ENCODE measurements at places on chromosomes 13 and 19.

GRCh38 chr13:102774591-102775520 is 1.3 kb upstream of the TEX30 start:
- DNase-seq, result no peak

GRCh38 chr19:8366961-8367326 is 3.0 kb downstream of the ANGPTL4 start:
- no peak for DNase-seq

DNA sequence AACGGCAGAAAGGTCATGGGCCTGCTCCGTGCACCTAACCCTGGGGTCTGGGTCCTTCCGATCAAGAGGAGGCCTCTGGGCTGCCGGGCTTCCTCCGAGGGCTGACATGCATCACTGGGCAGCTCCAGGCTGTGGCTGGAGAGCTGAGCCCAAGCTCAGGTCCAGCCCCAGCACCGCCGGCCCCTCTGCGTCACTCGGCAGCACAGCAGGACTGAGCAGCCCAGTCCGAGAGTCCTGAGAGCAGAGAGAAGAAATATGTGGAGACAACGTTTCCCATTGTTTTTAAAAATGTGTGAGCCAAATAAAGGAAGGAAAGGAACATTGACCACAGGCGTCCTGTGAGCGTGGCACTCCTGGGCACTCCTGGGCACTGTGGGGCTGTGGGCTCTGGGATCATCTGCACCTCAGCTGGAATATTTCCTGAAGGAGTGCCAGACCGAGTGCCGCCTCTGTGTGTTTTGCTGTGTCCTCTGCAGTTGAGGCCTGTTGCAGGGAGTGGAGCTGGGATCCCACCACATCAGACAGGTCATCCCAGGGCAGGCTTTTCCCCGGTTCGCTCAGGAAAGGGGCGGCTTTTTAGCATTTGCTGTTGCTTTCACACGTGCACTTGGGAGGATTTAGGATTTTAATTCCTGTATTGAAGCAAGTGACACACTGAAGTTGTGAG is 37.8 kb upstream of the TFDP1 start:
- no peak for DNase-seq

GRCh38 chr13:46211116-46211482 is 629 bp upstream of the LRRC63 start:
- peak; percentile 67 for DNase-seq

- no peak for DNase-seq
Measured at GRCh38 chr13:66482836-66483235, 747.3 kb downstream of the PCDH9 start.

DNA sequence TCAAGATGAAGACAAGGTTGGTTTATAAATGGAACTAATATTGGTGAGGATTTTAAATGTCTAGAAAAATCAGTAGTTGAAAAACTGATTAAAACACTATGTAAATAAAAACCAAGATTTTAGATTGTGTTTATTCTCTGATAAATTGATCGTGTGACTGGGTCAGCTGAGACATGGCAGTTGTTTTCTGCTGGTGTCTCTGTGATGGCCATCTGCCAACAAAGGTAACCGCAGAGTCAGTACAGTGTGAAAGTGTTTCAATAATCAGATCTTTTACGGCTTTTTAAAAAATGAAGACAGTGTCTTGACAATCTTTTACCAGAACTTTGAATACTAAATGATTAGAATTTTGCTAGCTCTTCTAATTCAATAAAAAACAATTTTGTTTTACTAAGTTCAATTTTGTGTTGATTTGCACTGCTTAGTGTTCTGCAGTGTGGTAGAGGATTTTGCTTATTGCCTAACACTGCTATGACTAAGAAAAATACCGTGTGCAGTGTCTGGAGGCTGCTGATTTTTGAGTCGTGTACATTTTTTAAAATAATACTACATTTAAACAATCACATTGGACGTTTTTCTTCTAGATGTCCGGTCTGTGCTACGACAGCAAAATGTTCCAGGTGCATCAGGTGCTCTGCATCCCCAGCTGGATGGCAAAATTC is 32.7 kb upstream of the GPR183 start:
- DNase-seq, result no peak

- DNase-seq, result peak; percentile 25
Measured at GRCh38 chr19:55348317-55349034, 6.0 kb downstream of the COX6B2 start.

DNA sequence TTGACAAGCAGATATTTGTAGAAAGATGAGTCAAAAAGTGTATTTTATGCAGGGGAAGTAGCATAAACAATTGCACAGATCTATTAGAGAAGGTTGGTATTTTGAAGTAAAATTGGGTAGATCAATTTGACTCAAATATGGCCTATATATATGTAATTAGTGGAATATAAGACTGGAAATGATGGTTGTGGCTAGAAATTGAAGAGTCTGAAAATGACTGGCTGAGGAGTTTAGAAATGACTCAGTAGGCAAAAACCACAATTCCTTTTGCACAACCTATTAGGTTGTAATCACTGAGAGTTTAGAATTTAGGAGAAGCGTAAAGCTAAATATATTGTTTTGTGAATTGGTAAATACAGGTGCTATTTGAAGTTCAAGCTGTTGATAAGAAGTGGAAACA is 622.6 kb upstream of the PCDH20 start:
- DNase-seq, result no peak

DNA sequence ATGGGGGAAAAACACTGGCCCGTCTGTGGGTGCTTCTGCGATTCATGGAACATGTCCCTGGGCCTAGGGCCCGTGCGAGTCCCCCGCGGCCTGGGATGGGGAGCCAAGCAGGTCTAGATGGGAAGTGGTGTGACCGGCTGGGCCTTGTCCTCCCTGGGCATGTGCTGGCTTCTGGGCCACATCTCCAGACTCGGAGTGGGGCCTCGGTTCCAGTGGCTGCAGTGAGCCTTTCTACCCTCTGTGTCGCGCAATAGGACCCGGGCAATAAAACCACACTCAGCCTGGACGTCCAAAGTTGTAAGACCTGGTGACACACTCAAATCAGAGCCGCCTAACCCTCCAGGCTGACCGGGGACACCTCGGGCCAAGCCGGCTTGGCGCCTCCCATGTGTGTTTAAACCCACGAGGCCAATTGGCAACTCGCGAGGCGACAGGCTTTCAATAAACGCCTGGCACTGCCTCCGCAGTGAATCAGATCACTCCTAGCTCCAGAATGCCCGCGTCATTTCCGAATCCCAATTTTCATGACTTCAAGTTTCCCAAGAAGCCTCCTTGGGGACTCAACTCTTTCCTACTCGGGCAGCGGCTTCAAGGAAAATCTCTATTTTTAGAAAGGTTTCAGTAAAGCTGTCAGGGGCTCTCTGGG is 57.3 kb downstream of the KLF2 start:
- no peak for DNase-seq

GRCh38 chr13:33637978-33638743 is 179.8 kb upstream of the RFC3 start:
- no peak for DNase-seq

GRCh38 chr19:7393459-7393858 is 44.7 kb downstream of the ARHGEF18 start:
- DNase-seq, result no peak

DNA sequence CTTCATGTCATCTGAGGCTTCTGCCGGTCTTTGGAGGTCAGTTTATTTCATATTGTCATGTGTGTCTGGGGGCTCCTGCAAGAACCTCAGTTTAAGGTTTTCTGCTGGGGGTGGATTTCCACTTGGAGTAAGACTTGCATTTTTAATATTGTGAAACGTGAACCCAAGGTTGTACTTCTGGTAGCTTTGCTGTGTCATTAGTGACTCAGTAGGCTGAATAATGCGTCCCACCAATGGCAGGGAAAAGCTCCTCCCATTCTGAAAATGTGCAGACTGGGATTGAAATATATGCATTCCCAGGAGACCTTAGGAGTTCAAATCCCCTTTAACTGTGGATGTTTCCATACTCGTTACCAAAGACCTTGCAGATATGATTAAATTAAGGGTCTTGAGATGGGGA is 46.2 kb downstream of the ING1 start:
- no peak for DNase-seq

GRCh38 chr19:19464339-19465098 is 50.8 kb downstream of the TSSK6 start:
- DNase-seq, result no peak

GRCh38 chr13:80881942-80882445 is 541.1 kb upstream of the SPRY2 start:
- DNase-seq, result no peak

GRCh38 chr13:51501592-51502152 is 48.8 kb upstream of the INTS6 start:
- DNase-seq, result no peak

GRCh38 chr13:38872693-38873092 is 117.9 kb downstream of the STOML3 start:
- peak; percentile 77 for DNase-seq

GRCh38 chr13:74865656-74866055 is 616.3 kb downstream of the TBC1D4 start:
- DNase-seq, result no peak

GRCh38 chr13:44395976-44396694 is 22.5 kb downstream of the SERP2 start:
- DNase-seq, result no peak

GRCh38 chr19:10292789-10293636 is 3.3 kb downstream of the ICAM5 start:
- DNase-seq, result peak; percentile 82

- DNase-seq, result no peak
Measured at GRCh38 chr13:110250258-110250891, 56.6 kb downstream of the COL4A1 start.

DNA sequence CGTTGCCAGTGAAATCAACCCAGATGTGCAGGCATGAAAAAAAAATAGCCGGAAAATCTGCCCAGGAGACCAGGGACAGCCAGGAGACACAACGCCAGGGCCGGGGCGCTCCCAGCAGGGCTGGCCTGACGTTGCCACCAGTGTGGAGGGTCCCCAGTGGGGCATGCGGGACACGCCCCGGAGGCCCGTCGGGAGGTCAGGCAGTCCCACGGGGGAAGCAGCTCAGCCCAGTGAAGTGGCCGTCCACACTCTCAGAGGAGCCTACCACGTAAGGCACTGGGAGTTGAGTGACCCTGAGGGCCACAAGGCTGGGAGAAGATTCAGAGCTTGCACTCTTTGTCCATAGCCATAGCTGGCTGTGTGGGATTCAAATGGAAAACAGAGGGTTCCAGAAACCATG is 53.2 kb upstream of the GAS6 start:
- no peak for DNase-seq

GRCh38 chr13:113295776-113296175 is 1.3 kb upstream of the LAMP1 start:
- no peak for DNase-seq

DNA sequence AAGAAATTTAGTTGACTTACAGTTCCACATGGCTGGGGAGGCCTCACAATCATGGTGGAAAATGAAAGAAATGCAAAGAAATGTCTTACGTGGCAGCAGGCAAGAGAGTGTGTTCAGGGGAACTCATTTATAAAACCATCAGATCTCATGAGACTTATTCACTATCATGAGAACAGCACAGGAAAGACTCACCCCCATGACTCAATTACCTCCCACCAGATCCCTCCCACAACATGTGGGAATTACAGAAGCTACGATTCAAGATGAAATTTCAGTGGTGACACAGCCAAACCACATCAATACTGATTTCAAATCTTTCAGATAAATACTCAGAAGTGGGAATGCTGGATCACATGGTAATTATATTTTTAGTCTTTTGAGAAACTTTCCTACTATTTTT is 1357.9 kb downstream of the SLITRK5 start:
- no peak for DNase-seq

DNA sequence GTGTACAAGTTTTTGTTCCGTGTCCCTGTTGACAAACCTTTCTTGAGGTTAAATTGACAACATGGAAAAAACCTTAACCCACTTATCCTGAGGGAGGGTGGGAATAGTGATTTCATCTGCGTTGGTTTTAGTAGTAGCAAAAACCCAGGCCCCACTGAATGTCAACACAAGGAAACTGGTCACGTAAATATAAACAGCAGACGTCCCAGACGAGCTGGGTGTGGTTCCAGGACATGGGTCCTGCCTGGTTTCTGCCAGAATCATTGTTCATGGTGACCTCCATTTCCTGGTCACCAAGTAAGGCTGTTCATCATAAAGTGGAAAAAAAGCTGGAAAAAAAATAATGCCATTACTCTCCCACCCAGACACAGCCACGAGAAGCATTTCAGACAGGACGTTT is 16.9 kb upstream of the F2RL3 start:
- no peak for DNase-seq

DNA sequence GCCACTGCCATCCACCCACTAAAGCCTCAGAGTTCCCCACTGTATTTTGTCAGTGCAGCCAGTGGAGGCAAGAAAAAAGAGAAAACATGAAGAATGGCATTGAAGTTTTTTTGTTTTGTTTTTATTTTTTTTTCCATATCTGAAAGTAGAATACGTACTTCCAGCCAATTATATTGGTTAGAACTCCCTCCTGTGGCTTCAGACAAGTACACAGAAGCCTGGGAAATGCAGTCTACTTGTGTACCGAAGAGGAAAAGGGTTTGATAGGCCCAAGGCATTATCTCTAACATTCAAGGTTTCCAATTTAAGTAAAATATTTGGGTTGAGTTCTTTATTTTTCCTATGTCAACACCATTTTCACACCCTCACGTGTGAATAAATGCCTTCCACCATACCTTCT is 696.2 kb upstream of the GPC6 start:
- peak; percentile 31 for DNase-seq

- no peak for DNase-seq
Measured at GRCh38 chr19:52198678-52199077, 8.8 kb downstream of the PPP2R1A start.

GRCh38 chr13:109599901-109600657 is 186.3 kb downstream of the IRS2 start:
- no peak for DNase-seq

- no peak for DNase-seq
Measured at GRCh38 chr13:25478186-25478585, 106.4 kb downstream of the ATP8A2 start.

- no peak for DNase-seq
Measured at GRCh38 chr13:91323349-91323748, 24.1 kb upstream of the MIR17HG start.

DNA sequence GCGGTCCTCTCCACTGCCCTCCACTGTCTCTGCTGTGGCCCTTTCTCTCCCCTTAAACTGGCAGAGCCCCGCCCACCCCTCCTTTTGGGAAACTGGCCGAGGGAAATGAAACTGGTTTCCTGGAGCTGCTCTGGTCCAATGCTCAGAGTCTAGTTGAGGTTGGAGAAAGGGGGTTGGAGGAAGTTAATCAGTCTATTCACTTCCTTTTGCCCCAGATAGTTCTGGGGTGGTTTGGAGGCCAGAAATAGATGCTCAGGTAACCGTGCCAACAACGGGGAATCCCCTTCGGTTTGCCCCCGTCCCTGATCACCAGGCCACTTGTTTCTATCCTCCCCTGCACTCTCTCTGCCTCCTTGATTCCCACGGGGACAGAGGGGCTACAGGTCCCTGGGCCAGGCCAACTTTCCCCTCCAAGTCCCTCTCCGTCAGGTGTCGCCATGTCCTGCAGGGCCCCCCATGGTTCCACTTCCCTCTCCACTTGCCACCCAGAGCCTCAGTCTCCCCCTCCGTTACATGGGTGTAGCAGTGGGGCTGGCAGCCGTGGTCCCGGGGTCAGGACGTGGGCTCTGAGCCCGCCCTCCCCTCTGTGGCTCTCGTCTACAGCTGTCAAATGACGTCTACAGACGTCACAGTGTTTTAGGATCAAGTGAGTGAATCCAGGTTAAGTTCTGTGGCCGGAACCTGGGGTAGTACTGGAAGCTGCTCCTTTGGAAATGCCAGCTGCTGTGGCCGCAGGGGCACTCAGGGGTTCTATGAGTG is at the start of gene IL4I1:
Gene IL4I1 (minus strand): TSS at position 25 of the 759 bp plus-strand sequence. CDS start 727 bp downstream, outside the sequence.
- DNase-seq, result no peak

Measured in NCI-H82 (cell line).